Cerebellum (tissue), 4 donors: ENCODE measurements at places on chromosomes 12 and 14.

GRCh38 chr12:80205960-80206359 lies 106.6 kb downstream of the OTOGL start:
- DNase-seq = no peak

- no peak for DNase-seq
These were observed 63.4 kb downstream of the ANO2 start for GRCh38 chr12:5881666-5882065.

GRCh38 chr12:45220363-45220931 lies 4.6 kb downstream of the ANO6 start:
- no peak for DNase-seq

- peak; percentile 50 for DNase-seq
These were observed 25.8 kb upstream of the STRAP start for GRCh38 chr12:15856097-15856982.
